T-cell (primary cell): ENCODE measurements at places on chromosomes 3 and 15. TPM values are rescaled to one million over a fixed set of nuclear protein-coding genes. Genes with fewer than 3 reads are reported as not detected.

DNA sequence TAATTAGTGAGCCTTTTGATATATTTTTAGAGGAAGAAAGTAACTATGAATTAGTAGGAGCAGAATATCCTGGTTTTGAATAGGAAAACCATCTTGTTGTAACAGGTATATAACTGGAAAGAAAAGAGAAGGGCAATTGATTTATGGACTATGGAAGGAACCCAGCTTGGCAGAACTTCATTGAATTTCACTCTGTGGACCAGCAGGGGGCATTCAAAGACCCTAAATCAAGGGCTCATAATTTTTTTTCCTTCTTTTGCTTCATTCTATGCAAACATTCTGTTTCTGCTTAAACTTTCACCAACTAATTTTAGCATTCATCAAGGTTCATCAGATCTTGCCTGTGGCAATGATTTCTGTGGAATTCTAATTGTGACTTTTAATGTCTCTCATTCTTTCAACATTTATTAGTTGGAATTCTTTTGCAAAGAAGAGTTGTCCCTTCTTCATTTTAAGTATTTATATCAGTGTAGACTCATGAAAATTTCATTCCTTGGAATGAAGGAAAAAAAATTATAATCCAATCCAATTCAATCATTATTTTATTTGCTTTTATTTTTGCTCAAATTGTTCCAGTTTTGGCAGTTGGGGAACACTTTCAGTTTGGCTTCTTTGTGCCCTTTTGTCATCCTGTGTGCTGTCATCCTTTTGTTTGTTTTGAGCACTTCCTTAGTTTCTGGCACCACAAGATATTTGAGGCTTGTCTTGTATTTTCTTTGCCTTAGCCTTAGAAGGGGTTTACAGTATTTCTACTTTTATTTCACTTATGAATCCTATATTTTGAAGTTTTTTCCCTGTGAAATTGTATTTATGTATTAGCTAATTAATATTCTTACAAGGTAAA, 30.4 kb downstream of the NXPE3 start:
- peak; percentile 38 for DNase-seq

GRCh38 chr15:73583544-73583943, 49.6 kb downstream of the NPTN start:
- DNase-seq: no peak

DNA sequence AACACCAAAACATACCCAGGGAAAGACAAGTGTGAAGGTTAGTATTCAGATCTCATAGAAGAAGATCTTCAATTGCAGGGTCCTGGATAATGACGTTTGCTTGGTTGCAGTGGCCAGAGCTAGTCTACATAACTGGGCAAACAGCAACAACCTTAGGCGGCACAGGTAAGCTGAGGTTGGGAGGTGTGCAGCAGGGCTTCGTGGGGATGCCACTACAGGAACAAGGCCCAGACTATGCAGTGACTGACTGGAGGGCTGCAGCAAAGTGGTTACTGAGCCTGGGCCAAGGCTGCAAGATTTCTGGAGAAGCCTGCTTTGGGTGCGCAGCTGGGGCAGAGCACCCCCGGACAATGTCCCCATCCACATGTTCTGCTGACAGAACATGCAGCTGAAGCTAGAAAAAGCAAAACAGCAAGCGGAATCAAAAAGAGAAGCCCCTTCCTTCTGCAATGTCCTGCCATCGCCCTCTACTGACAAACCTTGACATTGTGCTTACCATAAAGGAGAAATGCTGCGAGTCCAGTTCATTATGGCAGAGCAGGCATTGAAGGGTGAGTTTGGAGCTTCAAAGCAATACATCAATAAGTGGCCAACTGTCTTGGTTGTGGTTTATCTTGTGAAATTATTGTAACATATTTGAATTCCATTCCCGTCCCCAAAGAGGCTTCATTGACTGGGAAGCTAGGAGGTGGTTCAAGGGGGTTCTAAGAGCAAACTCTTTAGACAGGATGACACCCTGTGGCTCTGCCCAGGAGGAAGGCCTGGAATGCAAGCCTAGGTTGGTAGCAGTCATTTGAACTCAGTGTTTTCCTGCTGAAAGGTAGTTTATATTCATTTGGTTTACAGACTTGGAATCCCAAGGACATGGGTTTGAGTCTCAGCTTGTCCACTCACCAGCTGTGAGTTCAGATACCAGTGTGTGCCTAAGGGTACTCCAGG, 217.0 kb downstream of the PDCD6IP start:
- DNase-seq: no peak

DNA sequence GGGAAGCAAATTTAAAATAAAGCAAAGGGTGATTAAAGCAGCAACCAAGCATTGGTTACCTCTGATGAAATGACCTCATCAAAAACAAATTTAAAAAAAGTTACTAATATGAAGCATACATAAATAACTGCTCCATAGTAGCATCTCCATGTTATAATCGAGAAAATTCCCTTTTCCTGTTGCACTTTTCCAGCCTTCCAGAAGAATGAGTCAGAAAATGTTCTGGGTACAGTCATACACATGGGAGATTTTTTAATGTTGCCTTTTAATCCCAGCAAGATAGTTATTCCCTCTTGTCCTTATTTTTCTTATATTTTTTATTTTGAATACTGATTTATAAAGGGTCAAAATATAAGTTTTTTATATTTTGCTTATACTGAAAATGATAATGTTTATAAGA, 2.6 kb upstream of the TMCO5A start:
- DNase-seq: no peak

- no peak for DNase-seq
These were observed 6.4 kb downstream of the IQCF1 start for GRCh38 chr3:51896607-51897305.

GRCh38 chr3:15303216-15303615, 29.2 kb downstream of the SH3BP5 start:
- no peak for DNase-seq

DNA sequence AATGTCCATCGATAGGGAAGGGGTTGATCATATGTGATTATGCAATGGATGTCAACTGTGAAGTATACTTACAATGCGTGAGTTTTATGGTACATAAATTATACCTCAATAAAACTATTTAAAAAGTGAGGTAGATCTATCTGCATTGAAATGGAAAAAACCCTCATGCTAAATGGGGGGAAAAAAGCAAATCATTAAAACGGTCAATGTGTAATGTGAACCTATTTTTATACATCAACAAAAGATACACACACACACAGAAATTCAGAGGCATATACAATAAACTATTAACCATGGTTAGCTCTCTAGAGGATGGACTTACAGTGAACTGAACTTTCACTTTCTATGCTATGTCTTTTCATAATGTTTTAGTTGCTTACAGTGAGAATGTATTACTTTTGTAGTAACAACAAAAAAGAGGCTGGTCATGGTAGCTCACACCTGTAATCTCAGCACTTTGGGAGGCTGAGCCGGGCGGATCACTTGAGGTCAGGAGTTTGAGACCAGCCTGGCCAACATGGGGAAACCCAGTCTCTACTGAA, 23.1 kb downstream of the STIMATE start:
- no peak for DNase-seq

DNA sequence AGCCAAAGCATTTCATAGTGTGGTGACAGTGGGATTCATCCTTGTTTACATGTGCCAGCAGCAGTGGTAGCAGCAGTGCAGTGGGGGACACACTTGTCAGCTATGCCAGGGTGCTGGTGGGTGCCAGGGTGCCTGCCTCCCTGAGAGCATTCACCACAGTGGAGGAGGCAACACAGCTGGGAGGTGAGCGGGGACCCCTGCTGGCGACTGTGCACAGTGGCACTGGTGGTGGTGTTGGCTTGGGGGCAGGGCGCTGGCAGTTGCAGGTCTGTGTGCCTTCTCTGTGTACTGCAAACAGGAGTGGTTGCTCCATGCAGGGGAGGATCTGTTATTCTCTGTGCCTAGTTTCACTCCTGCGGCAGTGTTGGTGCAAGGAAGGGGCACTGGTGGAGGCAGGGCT, 41.2 kb downstream of the CEP63 start:
- DNase-seq: no peak

DNA sequence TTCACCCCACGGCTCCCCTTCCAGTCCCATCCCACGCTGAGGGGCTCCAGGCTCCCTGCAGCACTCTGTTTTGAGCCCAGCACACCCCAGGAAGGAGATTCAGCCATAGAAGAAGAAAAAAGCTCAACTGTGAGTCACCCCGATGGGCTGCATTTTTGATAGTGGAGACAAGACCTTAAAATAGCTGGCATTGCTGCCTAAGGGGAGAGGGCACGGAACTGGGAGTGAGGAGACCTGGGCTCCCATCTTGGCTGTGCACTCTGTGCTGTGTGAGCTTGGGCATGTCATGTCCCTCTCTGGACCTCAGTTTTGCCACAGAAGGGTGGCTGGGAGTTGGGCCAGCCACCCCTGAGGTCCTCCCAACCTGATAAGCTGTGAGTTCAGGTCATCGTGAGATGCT, 57.2 kb upstream of the SMAD6 start:
- no peak for DNase-seq

DNA sequence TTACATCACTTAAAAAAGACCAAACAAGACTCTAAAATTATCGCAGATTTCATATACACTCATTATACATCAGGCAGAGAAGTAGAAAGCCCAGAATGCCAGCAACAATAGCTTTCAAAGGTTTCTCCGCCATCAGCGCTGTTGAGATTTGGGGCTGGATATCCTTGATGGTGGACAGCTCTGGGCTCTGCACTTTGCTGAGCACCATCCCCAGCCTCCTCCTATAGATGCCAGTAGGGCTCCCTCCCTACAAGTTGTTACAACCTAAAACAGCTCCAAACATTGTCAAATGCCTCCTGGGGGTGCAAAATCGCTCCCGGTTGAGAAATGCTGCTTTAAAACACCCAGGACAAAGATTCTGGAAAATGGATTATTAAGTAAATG, 73.5 kb downstream of the ATP10A start:
- DNase-seq: no peak

DNA sequence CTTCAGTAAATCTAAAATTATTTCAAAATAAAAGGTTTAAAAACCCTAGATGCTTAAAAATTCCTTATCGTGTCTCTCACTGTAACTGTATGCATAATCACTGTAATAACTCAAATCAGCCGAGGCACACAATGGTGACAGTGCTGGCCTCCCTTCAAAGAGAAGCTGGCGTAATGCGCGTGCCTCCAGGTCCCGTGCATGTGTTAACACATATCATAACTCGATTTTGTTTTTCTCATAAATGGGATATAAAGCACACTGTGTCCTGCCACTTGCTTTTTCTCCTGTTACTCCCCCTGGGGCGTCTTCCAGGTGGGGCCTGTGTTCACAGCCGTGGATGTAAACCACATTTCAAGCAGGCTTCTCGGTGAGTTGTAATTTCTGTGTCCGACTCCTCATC, 56.0 kb downstream of the TPRA1 start:
- no peak for DNase-seq

DNA sequence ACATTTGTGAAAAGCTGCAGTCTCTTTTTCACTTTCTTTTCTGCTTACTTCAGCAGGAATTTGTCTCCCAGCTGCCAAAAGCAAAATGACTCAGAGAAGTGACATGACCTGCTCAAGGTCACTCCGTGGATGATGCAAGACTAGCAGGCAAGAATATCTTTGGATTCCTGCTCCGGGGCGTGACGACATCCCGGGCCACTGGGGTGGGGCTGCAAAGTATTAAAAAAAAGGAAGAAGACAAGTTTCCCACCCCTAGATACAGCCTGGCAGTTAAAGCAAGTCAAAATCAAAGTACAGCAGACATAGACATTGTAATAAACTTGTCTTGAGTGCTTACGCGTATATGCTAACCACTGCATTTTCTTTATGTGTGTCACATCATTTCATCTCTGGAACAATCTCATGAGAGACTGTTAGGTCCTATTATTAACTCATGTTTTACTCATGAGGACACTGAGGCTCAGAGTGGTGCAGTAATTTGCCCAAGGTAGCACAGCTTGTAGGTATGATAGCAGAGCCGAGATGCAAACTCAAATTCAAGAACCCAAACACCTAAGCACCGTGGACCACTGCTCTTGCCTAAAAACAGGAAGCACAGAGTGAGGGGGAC, 485.2 kb upstream of the PROK2 start:
- no peak for DNase-seq

- DNase-seq: no peak
These were observed 708 bp downstream of the SEC22A start for GRCh38 chr3:123202451-123202850.

GRCh38 chr3:124053871-124054270, 61.9 kb upstream of the ROPN1 start:
- DNase-seq: no peak

GRCh38 chr3:42425736-42426407, 15.5 kb upstream of the LYZL4 start:
- no peak for DNase-seq

- no peak for DNase-seq
These were observed 300.2 kb upstream of the CNTN6 start for GRCh38 chr3:792630-793029.

GRCh38 chr3:150721285-150722130, 17.8 kb upstream of the ERICH6 start:
- DNase-seq: no peak

DNA sequence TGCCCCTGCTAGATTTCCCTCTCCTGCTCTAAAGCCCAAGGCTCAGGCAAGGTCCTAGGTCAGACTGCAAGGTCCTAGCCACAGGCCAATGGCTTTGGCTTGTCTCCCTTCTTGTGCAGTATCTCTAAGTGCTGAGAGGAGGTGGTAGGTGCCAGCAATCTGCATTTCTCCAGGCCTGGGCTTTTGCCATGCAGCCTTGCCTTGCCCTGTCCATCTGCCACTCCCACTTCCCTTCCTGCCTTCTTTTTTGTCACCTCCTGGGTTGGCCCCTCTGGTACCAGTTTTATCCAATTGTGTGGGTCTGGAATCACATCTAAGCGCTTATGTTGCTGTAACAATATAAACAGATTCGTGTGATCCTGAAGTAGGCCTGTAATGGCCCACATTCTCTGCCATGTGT, 109.9 kb downstream of the MYRIP start:
- no peak for DNase-seq

DNA sequence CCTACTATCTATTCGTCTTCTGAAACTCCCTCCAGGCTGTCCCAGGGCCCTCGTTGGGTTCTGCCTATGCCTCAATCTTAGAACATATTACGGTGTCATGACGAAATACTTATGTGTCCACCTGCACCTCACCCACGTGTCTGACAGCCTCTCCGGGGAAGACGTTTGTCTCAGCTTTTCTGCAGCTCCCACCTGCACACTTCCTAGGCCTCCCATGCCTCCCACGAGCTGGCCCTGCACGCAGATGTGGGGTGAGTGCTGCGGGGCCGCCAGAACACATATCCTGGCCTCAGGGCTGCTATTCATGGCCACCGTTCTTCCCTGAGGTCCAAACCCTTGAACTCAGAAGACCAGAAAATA, 7.1 kb upstream of the MUSTN1 start:
- no peak for DNase-seq

PLSCR2 gene
- 1.2 TPM for total RNA-seq

TMEM212 gene
- total RNA-seq: not detected

CA12 gene
- 0.30 TPM for total RNA-seq

STRIT1 gene
- not detected for total RNA-seq

OIP5 gene
- 0.82 TPM for total RNA-seq

POPDC2 gene
- 4.2 TPM for total RNA-seq

FSTL1 gene
- total RNA-seq: 5.1 TPM

GPD1L gene
- 24.2 TPM for total RNA-seq

TMCO5A gene
- not detected for total RNA-seq

SCAPER gene
- 47.5 TPM for total RNA-seq
